ENCODE measurements at places on chromosomes 1 and 21. TPM values are rescaled to one million over a fixed set of nuclear protein-coding genes. Genes with fewer than 3 reads are reported as not detected.
A peak's percentile ranks its signal among the peaks of the same experiment; 100 is the strongest.

DNA sequence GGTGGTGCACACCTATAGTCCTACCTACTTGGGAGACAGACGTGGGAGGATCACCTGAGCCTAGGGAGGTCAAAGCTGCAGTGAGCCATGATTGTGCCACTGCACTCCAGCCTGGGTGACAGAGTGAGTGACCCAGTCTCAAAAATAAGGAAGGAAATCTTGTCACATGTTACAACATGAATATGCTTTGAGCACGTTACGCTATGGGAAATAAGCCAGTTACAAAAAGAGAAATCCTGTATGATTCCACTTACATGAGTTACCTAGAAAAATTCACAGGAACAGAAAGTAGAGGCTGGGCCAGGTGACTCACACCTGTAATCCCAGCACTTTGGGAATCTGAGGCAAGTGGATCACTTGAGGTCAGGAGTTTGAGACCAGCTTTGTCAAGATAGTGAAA is 6.7 kb upstream of the PADI6 start:
- DNase-seq, result no peak

DRAXIN gene
- total RNA-seq, result under 0.01 TPM

TNNI3K gene
- 0.72 TPM for total RNA-seq

DNA sequence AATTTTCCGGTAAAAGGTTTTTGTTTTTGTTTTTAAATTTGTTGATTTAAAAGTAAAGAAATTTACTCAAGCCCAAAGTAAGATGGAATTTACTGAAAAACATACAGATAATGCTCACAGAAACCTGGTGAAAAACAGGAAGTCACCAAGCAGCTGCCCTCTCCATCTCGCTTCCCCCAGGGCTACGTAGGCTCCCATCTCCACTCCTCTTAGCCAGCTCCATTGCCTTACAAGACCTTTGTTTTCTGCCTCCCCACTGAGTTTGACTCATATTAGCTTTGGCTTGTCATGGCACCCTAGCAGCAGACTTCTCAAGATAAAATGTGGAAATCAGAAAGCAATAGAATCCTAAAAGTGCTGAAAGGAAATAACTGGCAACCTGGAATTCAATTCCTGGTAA is 57.9 kb downstream of the PHTF1 start:
- DNase-seq, result peak; percentile 6

DNA sequence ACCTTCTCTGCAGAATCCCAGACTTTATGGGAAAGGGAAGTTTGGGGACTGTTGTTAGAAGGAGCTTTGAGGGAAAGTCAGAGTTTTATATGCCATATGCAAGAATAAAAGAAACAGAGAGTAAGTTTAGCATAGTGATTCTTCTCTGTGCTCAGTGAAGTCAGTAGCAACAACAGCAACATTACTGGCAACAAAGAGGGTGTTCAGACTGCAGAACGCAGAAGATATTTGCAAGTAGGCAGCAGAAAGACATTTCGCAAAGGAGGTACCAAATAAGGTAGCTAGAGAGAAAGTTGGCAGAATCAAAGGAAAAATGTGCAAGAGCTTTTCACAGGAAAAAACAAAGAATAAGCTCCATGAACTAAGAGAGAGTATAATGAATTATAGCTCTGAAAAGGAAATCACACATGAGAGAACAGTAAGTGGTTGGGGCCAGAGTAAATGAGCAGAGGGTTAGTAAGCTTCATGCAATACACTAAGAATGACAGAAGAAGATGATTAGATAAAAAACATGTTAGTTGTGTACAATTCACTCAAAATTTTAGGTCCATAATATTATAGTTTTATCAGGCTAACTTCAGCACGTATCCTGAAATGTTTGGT is 98.1 kb downstream of the NEGR1 start:
- DNase-seq, result no peak
